ENCODE measurements at places on chromosomes 3 and 15.
A peak's percentile ranks its signal among the peaks of the same experiment; 100 is the strongest.

- DNase-seq, result no peak
Measured at GRCh38 chr3:99866261-99866761, 48.6 kb downstream of the CMSS1 start.

- DNase-seq, result no peak
Measured at GRCh38 chr15:40197434-40197833, 36.6 kb downstream of the BUB1B start.

GRCh38 chr3:14866627-14867026 is 47.9 kb downstream of the FGD5 start:
- no peak for DNase-seq

DNA sequence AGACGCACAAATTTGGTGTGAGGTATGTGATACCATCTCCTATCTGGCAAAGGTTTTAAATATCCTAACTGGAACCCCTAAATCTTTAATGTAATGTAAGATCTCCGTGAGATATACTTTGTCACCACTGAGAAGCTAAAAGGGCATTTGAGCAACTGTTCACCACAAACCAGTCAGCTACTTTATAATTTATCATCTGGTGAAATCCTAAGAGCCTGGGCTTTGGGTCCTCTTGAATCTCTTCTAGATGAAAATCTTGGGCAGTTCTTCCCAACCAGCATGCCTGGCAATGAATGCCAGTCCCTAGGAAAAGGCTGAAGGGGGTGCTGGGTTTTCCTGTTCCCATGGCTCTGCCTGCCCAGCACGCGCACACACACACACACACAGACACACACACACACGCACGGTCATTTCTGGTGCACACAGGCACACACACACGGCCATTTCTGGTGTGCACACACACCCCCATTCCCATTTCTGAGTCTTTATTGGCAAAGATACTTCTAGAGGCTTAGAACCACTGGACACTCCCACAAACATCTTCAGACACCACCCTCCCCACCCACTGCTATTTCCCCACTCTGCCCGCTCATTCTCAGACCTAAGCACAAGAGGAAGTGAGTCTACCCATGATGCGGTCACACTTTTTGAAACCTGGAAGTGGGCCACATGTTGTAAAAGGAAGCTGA is 72.6 kb downstream of the MYO1E start:
- peak; percentile 67 for DNase-seq

DNA sequence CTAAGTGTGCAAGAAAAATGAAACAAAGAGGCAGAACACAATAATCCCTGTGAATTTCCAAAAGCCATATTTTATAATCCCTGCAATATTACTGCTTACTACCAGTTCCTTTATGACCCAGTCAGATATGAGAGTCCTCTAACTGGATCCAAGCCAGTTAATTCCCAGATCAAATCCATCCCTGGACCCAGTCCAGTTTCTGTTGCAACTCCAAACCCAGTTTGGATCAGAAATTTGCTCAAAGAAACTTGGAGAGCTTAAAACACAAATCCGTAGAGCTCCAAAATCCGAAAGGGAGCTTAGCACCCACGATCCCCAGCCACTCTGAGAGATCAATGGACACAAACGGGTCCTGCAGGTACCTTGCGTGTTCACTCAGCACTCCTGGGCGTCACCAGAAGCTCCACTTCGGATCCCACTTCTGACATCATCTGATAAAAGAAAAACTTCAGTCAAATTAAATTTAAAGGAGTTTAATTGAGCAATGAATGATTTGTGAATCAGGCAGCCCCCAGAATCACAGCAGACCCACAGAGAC is 32.6 kb upstream of the THUMPD3 start:
- no peak for DNase-seq

GRCh38 chr3:125203731-125204130 is 8.8 kb downstream of the SLC12A8 start:
- no peak for DNase-seq

DNA sequence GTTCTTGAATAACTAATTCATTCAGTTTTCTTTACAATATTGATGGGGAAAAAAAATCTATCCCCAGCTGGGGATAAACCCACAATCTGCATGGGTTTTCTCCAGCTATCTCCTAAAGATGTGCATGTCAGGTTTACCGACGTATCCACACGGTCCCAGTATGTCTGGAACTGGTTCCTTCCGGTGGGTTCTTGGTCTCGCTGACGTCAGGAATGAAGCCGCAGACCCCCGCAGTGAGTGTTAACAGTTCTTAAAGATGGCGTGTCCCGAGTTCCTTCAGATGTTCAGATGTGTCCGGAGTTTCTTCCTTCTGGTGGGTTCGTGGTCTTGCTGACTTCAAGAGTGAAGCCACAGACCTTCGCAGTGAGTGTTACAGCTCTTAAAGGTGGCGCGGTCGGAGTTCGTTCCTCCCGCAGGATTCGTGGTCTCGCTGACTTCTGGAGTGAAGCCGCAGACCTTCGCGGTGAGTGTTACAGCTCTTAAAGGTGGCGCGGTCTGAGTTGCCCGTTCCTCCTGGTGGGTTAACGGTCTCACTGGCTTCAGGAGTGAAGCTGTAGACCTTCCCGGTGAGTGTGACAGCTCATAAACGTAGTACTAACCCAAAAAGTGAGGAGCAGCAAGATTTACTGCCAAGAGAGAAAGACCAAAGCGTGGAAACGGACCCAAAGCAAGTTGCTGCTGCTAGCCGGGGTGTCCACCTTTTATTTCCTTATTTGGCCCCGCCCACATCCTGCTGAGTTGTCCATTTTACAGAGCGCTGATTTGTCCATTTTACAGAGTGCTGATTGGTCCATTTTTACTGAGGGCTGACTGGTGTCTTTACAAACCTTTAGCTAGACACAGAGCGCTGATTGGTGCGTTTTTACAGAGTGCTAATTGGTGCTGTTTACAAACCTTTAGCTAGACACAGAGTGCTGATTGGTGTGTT is 195.1 kb upstream of the NR2F2 start:
- no peak for DNase-seq

GRCh38 chr15:60835974-60836373 is 357.0 kb upstream of the ICE2 start:
- no peak for DNase-seq

DNA sequence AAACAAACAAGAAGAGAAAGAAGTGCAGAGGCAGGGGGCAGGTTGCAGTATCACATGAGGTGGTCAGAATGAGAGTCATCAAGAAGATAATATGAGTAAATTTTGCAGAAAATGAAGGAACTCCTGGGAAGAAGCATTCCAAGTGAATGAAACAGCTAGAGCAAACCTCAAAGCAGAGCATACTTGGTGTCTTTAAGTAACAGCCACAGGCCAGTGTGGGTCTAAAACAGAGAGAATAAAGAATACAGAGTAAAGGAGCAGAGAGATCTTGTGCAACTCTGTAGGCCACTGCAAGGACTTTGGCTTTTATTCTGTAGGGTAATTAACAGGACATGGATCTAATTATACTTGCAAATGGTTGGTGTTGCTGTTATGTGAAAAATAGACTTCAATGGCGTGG is 81.3 kb downstream of the STAC start:
- DNase-seq, result no peak

DNA sequence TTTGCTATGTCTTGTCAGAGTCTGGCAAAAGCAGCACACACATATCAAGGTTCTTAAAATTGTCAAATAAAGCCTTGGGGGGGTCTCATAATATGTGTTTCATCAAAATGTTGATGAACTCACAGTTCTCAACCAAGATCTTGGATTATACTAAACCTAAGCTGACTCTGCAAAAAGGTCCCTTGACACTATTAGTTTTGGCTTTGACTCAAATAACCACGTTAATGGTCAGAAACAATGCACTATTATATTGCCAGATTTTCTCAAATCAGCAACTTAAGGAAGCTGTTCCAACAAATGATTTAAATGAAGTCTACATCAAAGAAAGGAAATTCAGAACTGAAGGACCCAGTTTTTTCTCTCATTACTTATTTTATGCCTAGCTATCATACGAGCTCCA is 1063.9 kb downstream of the ROBO1 start:
- DNase-seq, result no peak

- no peak for DNase-seq
Measured at GRCh38 chr3:39285332-39285731, 5.5 kb upstream of the CX3CR1 start.

GRCh38 chr3:188006726-188007393 is 147.1 kb upstream of the LPP start:
- DNase-seq, result no peak

GRCh38 chr3:16961621-16962205 is 77.0 kb downstream of the PLCL2 start:
- DNase-seq, result no peak

- DNase-seq, result no peak
Measured at GRCh38 chr15:59197454-59197853, 9.2 kb upstream of the LDHAL6B start.

- DNase-seq, result no peak
Measured at GRCh38 chr15:80563372-80563997, 131.6 kb upstream of the ABHD17C start.

DNA sequence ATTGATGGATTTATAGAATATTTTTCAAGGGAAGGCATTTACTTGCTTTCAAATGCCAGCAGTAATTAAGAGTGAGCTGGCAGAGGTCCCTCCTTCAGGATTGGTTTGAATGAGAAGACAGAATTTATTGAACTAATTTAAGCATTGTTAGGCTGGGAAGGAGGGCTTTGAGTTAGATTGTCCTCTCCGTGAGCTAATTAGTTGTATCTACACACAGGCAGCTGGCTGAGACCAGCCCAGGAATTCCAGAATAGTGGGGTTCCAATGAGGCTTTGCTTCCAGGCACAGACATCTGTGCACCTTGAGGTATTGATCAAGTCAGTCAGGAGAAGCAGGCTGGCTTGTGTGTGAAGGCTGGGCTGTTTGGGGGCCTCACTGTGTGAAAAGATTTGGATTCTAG is 124.0 kb upstream of the WNT5A start:
- DNase-seq, result no peak

GRCh38 chr3:12400616-12401194 is 83.6 kb upstream of the TSEN2 start:
- DNase-seq, result no peak

GRCh38 chr3:39279745-39280517 is at the start of gene CX3CR1:
Gene CX3CR1 (minus strand): TSS chr3:39280036. CDS start chr3:39266509, 13,527 bp downstream.
- DNase-seq, result no peak

- DNase-seq, result peak; percentile 61
Measured at GRCh38 chr3:53269888-53270880, 14.4 kb upstream of the TKT start.

- DNase-seq, result no peak
Measured at GRCh38 chr3:180983136-180983535, 6.4 kb downstream of the DNAJC19 start.

- no peak for DNase-seq
Measured at GRCh38 chr3:133393204-133393603, 6.7 kb upstream of the BFSP2 start.

DNA sequence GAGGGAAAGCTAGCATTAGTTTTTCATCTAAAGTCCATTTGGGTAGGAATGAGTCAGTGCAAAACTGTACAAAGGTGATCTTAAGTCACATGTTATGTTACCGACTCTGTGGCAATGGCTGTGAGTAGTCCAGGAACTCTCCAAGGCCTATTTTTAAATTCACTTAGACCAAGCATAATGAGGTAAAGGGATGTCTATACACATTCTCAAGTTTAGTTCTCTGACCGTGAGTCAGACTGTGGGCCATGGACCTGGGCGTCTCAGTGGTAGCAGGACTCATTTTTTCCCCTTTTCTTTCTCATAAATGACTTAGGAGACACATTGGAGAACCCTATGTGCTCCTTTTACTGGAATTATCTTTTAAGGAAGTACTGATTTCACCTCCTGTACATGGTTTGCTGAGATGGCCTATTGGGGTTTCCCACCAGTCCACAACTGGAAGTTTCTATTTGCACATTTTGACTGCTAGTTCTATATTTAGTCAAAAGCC is 488.7 kb upstream of the TPRG1 start:
- no peak for DNase-seq

DNA sequence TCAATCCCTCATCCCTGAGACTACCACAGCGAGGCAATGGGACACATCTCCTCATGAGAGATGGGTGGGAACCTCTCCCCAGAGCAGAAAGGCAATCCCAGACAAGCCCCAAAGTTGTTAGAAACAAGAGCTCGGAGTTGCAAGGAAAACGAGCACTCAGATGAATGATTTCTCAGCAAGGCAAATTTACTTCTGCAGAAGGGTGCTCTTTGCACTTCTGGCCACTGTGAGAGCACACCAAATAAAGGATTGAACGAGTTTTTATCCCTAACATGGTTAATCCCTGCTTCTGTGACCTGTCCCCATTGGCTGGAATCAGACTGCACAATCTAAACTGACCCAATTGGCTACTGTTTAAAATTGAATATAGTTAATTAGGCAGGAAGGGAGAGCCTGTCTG is 339.1 kb upstream of the POU1F1 start:
- no peak for DNase-seq

GRCh38 chr3:31721676-31722075 is 189.0 kb downstream of the STT3B start:
- DNase-seq, result no peak

GRCh38 chr15:93882779-93883178 is 348.6 kb upstream of the MCTP2 start:
- no peak for DNase-seq

GRCh38 chr3:197030379-197031314 is 1.0 kb upstream of the MELTF start:
- no peak for DNase-seq

GRCh38 chr3:16137044-16137443 is 37.4 kb upstream of the GALNT15 start:
- no peak for DNase-seq

- no peak for DNase-seq
Measured at GRCh38 chr15:74123131-74123429, 7.3 kb upstream of the ISLR2 start.

- DNase-seq, result no peak
Measured at GRCh38 chr3:174330303-174330702, 528.8 kb upstream of the NAALADL2 start.

DNA sequence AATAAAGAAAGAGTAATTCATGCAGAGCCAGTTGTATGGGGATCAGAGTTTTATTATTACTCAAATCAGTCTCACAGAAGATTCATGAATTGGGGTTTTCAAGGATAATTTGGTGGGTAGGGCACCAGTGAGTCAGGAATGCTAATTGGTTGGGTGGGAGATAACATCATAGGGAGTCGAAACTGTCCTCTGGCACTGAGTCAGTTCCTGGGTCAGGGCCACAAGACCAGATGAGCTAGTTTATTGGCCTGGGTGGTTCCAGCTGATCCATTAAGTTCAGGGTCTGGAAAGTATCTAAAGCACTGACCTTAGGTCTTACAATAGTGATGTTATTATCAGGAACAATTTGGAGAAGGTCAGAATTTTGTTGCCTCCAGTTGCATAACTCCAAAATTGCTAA is 998.6 kb upstream of the EPHA6 start:
- no peak for DNase-seq

- DNase-seq, result no peak
Measured at GRCh38 chr15:73200339-73200738, 148.1 kb downstream of the NEO1 start.

- peak; percentile 5 for DNase-seq
Measured at GRCh38 chr3:32733631-32734229, 48.7 kb downstream of the CNOT10 start.

- no peak for DNase-seq
Measured at GRCh38 chr15:27820722-27821121, 278.4 kb downstream of the OCA2 start.

All from hindlimb muscle (tissue), 1 donor.